ENCODE measurements at places on chromosomes 2 and 18.

- no peak for DNase-seq
Observed at GRCh38 chr2:105540642-105541041, 141.8 kb upstream of the FHL2 start.

DNA sequence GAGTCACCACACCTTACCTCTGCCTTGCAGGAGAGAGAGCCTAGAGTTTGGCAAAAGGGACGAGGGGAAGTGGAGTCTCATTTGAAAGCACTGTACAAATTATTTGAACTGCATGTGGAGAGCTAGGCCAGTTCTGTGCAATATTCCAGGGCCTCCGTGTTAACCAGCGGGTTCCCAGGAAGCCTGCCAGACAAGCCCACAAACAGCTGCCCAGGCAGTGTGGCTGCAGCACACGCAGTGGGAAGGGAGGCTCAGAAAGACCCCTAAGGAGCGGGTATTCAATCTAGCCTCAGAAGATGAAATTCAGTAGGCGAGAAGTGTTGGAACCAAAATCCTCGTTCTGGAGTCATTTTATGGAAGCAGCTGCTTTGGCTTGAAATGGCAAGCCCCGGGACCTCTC is 30.7 kb downstream of the CNGA3 start:
- no peak for DNase-seq

- no peak for DNase-seq
Observed at GRCh38 chr2:10845640-10846039, 33.1 kb upstream of the PDIA6 start.

DNA sequence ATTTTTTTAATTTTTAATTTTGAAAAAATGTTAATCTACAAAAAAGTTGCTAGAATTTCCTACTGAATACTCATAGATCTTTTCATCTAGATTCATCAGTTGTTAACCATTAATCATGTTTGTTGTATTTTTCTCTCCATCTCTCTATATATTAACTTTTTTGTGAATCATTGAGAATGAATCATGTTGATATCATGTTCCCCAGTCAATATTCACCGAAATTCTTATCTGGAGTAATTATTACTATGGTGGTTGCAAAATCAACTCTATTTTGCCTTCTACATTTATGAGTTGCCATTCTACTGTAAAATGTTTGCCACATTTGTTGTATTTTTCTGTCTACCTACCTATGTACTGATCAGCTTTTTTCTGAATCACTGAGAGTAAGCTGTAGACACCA is 154.0 kb downstream of the SPP2 start:
- no peak for DNase-seq

All from NCI-H1694 (cell line).